ENCODE measurements at places on chromosomes 3 and 15. TPM values are rescaled to one million over a fixed set of nuclear protein-coding genes. Genes with fewer than 3 reads are reported as not detected.

- peak; percentile 98 for DNase-seq
- peak overlapping the region; percentile 36 for H3K27ac ChIP-seq
- peaks cover 21% of the 10 kb centered on the region for H3K4me1 ChIP-seq
Measured at GRCh38 chr3:133943639-133944141, 48.0 kb upstream of the RAB6B start.

- DNase-seq, result no peak
- no peaks in the 10 kb centered on the region for H3K36me3 ChIP-seq
- no peaks in the 10 kb centered on the region for H3K4me1 ChIP-seq
- no peaks in the 10 kb centered on the region for H3K27me3 ChIP-seq
Measured at GRCh38 chr3:97711654-97712053, 52.9 kb upstream of the ARL6 start.

- no peaks in the 10 kb centered on the region for H3K36me3 ChIP-seq
- H3K27me3 ChIP-seq, result no peaks in the 10 kb centered on the region
- no peak overlapping the region for H3K27ac ChIP-seq
Measured at GRCh38 chr3:178393146-178393545, 143.1 kb upstream of the KCNMB2 start.

DNA sequence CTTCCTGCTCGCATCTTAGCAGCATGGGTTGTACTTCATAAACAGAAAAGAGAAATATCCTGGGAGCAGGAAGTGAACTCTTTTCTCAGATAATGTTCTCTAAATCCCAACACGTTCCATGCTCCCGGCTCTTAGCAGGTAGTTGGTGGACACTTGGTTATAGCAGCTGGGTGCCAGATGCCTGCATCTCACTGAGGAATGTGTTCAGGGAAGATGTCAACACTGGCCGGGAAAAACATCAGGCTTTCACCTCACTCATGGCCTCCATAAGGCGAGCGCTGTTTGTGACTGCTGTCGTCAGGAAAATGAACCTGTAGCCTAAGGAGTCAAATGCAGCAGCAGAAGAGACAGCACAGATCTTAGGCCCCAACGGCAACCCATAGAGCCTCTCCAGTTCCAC is 4.4 kb upstream of the PRC1 start:
- DNase-seq, result no peak
- H3K4me1 ChIP-seq, result no peaks in the 10 kb centered on the region
- peaks cover 28% of the 10 kb centered on the region for H3K36me3 ChIP-seq
- no peak overlapping the region for H3K27ac ChIP-seq

DNA sequence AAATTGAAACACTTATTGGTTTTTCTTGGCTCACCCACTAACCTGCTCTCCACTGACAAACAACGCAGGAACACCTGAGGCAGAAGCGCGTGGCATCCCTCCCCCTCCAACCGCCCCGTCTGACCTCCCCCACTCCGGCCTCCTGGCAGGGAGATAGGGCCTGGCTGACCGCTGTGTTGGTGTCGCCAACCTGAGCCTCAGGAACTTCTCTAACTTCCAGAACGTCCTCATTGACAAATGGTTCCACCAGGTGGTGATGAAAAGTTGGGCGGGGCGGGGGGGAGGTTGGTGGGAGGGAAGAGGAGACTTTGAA is 22.8 kb downstream of the IL17RD start:
- peaks cover 8% of the 10 kb centered on the region for H3K27me3 ChIP-seq
- no peaks in the 10 kb centered on the region for H3K4me1 ChIP-seq
- H3K4me3 ChIP-seq, result no peak overlapping the region

- peak overlapping the region; percentile 100 for H3K27ac ChIP-seq
- peaks cover 20% of the 10 kb centered on the region for H3K4me1 ChIP-seq
- no peaks in the 10 kb centered on the region for H3K27me3 ChIP-seq
- H3K4me3 ChIP-seq, result peak overlapping the region; percentile 78
Measured at GRCh38 chr15:69414701-69415167, 585 bp downstream of the KIF23 start.

GRCh38 chr15:33584797-33585196 is 274.0 kb downstream of the RYR3 start:
- H3K4me1 ChIP-seq, result no peaks in the 10 kb centered on the region
- H3K27me3 ChIP-seq, result no peaks in the 10 kb centered on the region

DNA sequence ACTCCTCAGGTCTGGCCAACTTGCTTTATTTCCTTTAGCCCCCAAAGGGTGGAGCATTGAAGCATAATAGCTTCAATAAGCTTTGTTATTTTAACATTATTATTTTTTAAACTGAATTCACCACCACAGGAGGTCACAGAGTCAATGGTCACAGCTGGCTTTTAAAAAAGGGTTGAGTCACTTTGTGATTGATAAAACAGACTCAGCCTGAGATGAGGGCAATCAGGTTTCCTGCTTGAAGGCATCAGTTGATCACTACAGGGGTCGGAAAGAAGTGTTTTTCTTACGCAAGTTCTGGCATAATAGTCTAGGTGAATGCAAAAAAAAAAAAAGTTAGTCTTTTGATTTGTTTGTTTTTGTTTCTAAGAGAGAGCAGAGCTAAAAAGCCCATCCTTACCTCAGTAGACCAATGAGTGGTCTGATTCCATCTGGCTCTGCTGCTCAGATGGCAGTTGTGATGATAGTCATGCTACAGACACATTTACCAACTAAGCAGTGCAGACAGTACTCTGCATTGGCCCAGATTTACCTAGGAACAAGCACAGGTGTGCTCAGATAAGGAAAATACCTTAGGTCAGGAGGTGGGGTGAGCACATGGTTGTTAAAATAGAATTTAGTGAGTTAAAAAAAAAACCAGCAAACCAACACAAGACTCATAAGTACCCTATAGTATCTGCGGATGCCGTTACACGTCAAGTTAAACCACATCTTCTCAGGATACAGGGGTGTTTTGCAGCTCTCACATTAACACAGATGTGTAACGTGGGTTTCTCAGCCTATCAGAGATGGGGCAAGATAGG is 22.6 kb downstream of the ZNF80 start:
- H3K27me3 ChIP-seq, result peaks cover 18% of the 10 kb centered on the region
- no peak overlapping the region for H3K4me3 ChIP-seq
- DNase-seq, result no peak
- no peaks in the 10 kb centered on the region for H3K36me3 ChIP-seq

DNA sequence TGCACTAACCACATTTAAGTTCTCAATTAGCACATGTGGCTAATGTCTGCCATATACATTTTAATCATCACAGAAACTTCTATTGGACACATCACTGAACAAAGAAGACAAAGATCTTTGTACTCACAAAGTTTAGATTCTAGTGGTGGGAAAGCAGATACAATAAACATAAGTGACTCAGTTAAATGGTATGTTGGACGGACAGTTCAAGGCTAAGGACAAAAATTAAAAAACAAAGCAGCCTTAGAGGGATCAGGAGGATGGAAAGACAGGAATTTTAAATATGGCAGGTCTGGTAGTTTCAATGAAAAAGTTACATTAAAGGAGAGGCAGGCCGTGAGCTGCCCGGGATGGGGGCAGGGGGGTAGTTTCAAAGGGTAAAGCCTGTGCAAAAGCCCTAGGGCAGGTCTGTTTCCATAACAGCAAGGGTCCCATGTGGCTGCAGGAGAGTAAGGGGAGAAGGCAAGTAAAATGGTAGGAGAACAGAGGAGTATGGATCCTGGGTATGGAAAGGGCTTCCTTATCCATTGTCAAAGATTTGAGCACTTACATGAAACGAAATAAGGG is 220.7 kb downstream of the FHIT start:
- H3K4me3 ChIP-seq, result no peak overlapping the region
- no peaks in the 10 kb centered on the region for H3K36me3 ChIP-seq
- no peaks in the 10 kb centered on the region for H3K4me1 ChIP-seq
- H3K27me3 ChIP-seq, result no peaks in the 10 kb centered on the region

- no peak for DNase-seq
- no peak overlapping the region for H3K4me3 ChIP-seq
- no peaks in the 10 kb centered on the region for H3K36me3 ChIP-seq
- H3K27me3 ChIP-seq, result no peaks in the 10 kb centered on the region
- H3K27ac ChIP-seq, result no peak overlapping the region
Measured at GRCh38 chr3:84943379-84943778, 15.4 kb upstream of the CADM2 start.

DNA sequence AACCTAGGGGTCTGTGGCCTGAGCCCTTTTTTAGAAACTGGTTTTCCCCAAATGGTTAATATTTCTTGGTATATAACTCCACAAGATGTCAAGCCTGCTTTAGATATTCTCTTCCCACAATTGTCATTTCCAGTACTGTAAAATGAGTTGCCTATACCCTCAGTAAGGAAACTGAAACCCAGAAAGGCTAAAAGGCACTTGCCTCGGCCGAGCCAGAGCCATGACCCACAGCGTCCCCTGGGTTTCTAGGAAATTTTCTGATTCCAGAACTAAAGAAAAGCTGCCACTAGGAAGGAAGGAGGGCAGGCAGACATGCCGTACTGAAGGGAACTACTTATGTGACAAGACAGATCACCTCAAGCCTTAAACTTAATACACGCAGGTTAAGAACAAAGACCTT is 59.1 kb downstream of the ATP8B4 start:
- peaks cover 9% of the 10 kb centered on the region for H3K4me1 ChIP-seq
- no peaks in the 10 kb centered on the region for H3K36me3 ChIP-seq
- H3K27me3 ChIP-seq, result no peaks in the 10 kb centered on the region
- H3K4me3 ChIP-seq, result no peak overlapping the region
- DNase-seq, result no peak

DNA sequence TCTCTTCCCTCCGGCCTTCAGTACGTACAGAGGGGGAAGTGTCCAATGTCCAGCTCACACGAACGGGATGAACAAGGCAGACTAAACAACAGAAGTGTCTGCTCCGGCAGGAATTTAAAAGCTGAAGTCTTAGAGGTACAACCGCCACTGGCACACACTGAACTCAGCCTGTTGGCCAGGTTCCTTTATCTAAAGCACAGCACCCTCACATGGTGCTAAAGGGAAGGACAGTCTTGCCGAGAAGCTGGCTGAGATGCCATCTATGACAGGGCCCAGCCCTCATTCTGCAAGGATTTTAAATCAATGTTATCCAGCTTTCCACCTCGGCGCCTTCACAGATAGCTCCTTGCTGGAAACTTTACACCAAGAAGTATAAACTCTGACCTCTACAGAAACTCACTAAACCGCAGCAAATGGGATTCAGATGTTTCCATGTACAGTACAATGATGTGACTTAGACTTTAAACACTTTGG is 2.8 kb downstream of the ADAMTS17 start:
- peak; percentile 24 for DNase-seq
- H3K4me1 ChIP-seq, result no peaks in the 10 kb centered on the region
- H3K27me3 ChIP-seq, result peaks cover 8% of the 10 kb centered on the region
- H3K4me3 ChIP-seq, result no peak overlapping the region
- no peaks in the 10 kb centered on the region for H3K36me3 ChIP-seq
- no peak overlapping the region for H3K27ac ChIP-seq

GRCh38 chr3:2774481-2775249 is 335.5 kb downstream of the IL5RA start:
- H3K27me3 ChIP-seq, result no peaks in the 10 kb centered on the region
- DNase-seq, result no peak
- H3K4me1 ChIP-seq, result no peaks in the 10 kb centered on the region
- H3K36me3 ChIP-seq, result no peaks in the 10 kb centered on the region
- H3K27ac ChIP-seq, result no peak overlapping the region

DNA sequence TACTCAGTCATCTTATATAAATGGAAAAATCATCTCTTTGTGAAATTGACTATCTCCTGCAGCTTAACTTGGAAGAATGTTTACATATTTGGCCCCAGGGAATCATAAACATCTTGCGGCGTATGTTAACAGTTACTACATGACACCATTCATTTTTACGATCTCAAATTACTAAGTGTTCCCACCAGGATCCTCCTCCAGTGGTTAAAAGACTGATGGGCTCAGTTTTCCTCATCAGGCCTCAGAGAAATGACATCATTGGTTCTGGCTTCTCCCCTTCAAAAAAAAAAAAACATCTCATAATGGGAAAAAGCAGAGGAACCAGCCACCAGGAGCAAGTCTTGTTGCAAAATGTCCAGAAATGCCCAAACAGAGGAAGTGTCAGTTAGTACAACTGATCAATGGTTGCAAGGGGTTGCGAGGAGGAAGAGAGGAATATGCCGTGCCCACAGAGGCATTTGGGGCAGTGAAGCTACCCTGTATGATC is 70.5 kb upstream of the LIPC start:
- H3K4me1 ChIP-seq, result peaks cover 29% of the 10 kb centered on the region
- H3K27me3 ChIP-seq, result no peaks in the 10 kb centered on the region
- H3K36me3 ChIP-seq, result no peaks in the 10 kb centered on the region
- peak; percentile 99 for DNase-seq

GRCh38 chr3:160842021-160843005 is 86.3 kb downstream of the PPM1L start:
- DNase-seq, result no peak
- H3K4me3 ChIP-seq, result no peak overlapping the region
- H3K4me1 ChIP-seq, result no peaks in the 10 kb centered on the region
- no peaks in the 10 kb centered on the region for H3K36me3 ChIP-seq

DNA sequence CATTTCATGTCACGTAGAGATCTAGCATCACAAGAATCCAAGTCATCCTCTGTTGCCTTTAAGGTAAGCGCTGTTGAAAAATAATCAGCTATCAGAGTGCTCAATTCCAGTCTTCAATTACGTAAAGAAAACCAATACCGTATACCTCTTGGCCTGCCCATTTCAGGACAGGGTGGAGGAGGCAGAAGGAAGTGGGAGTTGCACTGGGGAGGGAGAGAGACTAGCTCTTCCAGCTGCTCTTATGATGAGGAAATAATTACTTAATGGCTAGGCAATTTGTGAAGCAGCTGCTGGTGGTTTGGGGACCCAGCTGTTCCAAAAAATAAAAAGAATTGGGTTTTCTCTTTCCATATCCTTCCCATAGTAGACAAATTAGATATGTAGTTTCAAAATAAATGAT is 365.8 kb upstream of the MCTP2 start:
- H3K4me1 ChIP-seq, result no peaks in the 10 kb centered on the region
- H3K27ac ChIP-seq, result no peak overlapping the region
- no peak for DNase-seq
- H3K36me3 ChIP-seq, result no peaks in the 10 kb centered on the region

- H3K36me3 ChIP-seq, result no peaks in the 10 kb centered on the region
- H3K4me1 ChIP-seq, result peaks cover 3% of the 10 kb centered on the region
- peak overlapping the region; percentile 8 for H3K27ac ChIP-seq
- DNase-seq, result no peak
- H3K4me3 ChIP-seq, result no peak overlapping the region
Measured at GRCh38 chr15:62119874-62120273, 45.2 kb downstream of the C2CD4B start.

GRCh38 chr3:39189959-39190269 is 2.5 kb downstream of the XIRP1 start:
- no peak overlapping the region for H3K27ac ChIP-seq
- H3K4me3 ChIP-seq, result no peak overlapping the region
- no peaks in the 10 kb centered on the region for H3K36me3 ChIP-seq

GRCh38 chr3:132038198-132038825 is 3.5 kb upstream of the CPNE4 start:
- no peak overlapping the region for H3K4me3 ChIP-seq
- H3K4me1 ChIP-seq, result no peaks in the 10 kb centered on the region
- H3K27me3 ChIP-seq, result peaks cover 15% of the 10 kb centered on the region
- no peak overlapping the region for H3K27ac ChIP-seq
- DNase-seq, result peak; percentile 23

The SMCO1 gene
- not detected for polyA plus RNA-seq

The LRRK1 gene
- 6.8 TPM for polyA plus RNA-seq

The ATP8B4 gene
- 0.09 TPM for polyA plus RNA-seq

The SYNPR gene
- polyA plus RNA-seq, result not detected

The RAB6B gene
- polyA plus RNA-seq, result 1.4 TPM

The POLQ gene
- 1.7 TPM for polyA plus RNA-seq

The EXD1 gene
- polyA plus RNA-seq, result not detected

The PRR20G gene
- not detected for polyA plus RNA-seq

The GOLGA6D gene
- not detected for polyA plus RNA-seq

The OSBPL10 gene
- 10.1 TPM for polyA plus RNA-seq

The ZNF80 gene
- not detected for polyA plus RNA-seq

The C3orf80 gene
- polyA plus RNA-seq, result not detected
